Activated CD4-positive, CD25-positive, alpha-beta regulatory T cell treated with anti-CD3 and anti-CD28 coated beads, Interleukin-2, amount 50 U/mL, for 24 hours (primary cell): ENCODE measurements at places on chromosomes 12 and 14.

GRCh38 chr14:96519970-96520369 lies 17.8 kb downstream of the PAPOLA start:
- no peak for ATAC-seq

DNA sequence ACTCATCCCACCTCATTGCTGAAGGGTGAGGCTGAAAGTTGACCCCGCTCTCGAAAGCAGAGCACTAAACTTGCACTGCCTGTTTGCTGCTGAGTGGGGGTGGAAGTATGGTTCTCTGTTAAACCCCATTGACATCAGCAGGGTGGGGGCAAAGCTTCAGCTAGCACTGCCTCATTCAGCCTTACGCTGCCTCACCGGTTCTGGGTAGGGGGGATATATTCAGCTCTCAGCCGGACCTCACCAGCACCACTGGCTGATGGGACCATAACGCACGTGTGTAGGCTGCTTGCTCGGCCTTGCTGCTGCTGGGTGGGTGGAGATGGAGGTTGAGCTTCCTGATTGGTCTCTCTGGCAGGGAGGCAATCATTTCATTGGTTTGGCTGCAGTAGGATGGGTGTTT lies 265.7 kb upstream of the RTL1 start:
- no peak for ATAC-seq

- no peak for ATAC-seq
Observed at GRCh38 chr12:49789992-49790391, 38.2 kb downstream of the NCKAP5L start.

DNA sequence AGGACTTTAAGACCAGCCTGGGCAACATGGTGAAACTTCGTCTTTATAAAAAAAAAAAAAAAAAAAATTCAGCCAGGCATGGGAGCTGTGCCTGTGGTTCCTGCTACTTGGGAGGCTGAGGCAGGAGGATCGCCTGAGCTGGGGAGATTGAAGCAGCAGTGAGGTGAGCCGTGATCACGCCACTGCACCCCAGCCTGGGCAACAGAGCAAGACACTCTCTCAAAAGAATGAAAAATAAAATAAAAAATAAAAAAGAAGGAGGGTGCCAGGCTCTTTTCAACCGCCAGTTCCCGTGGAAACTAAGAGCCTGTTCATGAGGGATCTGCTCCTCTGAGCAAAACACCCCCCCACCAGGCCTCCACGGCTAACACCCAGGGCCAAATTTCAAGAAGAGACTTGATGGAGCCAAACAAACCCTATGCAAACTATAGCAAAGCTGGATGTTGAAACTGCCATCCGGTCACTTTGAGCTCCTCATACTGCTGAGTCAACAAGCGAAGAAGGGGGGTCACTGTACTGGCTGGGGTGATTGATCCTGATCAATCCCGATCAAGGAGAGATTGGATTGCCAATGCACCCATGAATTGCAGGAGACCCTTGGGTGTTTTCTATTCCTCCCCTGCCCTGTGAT lies 23.4 kb downstream of the DLK1 start:
- no peak for ATAC-seq

- ATAC-seq, result no peak
Observed at GRCh38 chr12:25788707-25789442, 169.6 kb upstream of the RASSF8 start.

- ATAC-seq, result no peak
Observed at GRCh38 chr12:77720258-77720657, 110.4 kb upstream of the NAV3 start.

DNA sequence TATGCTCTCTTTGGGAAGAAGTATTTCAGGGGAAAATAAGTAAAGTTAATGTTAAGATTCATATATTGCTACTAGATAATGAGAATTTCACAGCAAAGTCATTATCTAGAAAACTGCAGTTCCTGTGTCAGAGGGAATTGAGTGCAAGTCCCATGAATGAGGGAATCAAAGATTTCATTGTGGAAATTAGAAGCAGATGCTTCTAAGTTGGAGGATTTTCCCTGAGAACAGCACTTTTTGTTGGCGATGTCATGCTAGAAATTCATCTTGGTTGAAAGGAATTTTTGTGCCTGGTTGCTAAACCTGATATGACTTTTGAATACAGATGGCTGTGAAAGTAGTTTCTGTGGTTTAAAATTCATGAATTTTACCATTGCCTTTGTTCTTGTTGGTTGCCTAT lies 25.6 kb downstream of the FRMD6 start:
- ATAC-seq, result no peak

GRCh38 chr12:94676031-94676641 lies 25.8 kb upstream of the TMCC3 start:
- ATAC-seq, result peak; percentile 25

DNA sequence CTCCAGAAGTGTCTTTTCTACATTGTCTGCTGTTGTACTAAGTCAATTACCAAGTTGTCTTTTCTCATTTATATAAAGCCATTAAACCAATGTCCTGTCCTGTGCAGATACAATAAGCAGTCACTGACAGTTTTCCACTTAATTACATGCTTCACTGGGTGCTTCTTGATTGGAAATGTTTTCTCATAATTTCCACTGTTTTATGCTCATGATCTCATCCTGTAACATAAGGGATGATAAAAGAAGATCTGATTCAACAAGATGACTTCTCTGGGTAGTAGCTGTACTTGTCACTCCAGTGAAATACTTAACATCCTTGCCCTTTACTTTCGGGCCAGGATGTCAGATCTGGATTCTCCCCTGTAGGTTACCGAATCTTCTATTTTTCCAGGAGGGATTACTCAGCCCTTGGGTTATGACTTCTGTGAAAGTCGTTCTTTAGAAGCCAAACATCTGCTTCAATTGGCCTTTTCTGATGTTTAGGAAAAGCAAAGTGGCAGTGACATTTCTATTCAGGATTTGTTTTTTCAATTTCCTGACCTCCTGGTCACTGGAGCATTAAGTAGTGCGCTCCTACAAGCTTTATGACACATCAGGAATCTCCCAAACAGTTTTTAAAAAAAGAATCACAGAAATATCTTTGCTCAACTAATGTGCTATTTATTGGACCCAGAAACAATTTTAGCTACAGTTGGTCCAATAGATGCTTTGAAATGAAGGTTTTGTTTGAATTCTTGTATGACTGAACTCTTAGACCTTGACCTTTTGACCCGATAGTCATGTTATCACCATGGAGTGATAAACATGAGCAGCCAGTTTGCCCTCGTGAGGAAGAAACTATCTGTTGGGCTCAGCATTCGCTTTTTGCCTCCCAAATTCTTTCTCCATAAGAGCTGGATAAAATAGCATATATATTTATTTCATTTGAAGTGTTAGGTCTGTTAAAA lies 234.5 kb upstream of the SSTR1 start:
- no peak for ATAC-seq

GRCh38 chr14:90520326-90520725 lies 123.5 kb downstream of the CALM1 start:
- ATAC-seq, result no peak

DNA sequence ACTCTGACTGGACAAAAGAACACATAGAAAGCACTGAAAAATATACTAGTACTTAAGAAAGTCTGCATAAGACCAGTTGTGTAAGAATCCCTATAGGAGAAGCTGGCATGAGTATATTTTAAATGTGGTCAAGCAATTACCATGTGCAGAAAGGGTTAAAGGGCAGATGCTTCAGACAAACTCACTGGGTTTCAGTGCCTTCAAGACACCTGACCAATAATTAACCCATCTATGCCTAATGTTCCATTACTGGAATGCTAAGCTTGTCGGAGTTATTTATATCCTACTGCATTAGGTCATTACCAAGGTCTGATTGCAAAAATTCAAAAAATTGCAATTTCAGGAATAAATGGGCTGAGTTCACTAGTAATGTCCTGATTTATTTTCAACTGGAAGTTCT lies 41.3 kb downstream of the HNRNPC start:
- ATAC-seq, result no peak

DNA sequence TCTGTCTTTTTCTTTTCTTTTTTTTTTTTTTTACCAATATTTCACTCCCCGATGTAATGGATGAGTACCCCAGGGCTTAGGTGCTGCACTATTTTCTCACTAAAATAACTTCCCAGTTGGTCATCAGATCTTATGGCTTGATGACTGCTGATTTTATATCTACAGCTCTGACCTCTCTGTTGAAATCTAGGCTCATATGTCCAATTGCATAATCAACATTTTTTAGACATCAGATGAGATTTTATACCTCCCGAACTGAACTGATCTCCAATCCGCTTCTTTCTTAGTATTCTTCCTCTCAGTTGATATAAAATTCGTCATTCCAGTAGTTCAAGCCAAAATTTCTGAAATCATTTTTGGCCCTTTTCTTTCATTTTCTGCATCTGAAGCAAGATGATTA lies 1236.5 kb downstream of the SLC16A7 start:
- no peak for ATAC-seq

DNA sequence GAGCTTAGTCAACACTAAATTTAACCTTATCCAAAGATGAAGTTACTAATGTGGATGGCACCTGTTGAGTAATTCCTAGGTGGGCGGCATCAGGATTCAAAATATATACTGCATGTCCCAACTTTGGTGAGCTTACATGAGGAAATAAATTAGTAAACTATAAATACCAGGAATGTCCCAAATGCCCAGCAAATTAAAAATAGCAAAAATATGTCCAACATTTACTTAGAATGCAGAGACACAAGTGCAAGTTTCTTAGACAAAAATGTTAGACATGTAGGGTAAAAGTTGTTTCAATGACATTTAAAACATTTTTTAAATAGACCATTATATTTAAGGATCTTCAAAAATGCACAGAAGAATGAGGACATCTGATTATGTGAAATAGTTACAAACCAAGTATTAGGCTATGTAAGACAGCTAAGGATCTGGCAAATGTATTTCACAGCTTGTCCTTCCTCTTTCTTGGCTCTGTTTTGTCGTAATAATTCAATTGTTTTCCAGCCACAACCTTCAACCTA lies 115.9 kb downstream of the NAV3 start:
- no peak for ATAC-seq

GRCh38 chr12:47602325-47602724 lies 103.5 kb downstream of the RPAP3 start:
- ATAC-seq, result no peak

DNA sequence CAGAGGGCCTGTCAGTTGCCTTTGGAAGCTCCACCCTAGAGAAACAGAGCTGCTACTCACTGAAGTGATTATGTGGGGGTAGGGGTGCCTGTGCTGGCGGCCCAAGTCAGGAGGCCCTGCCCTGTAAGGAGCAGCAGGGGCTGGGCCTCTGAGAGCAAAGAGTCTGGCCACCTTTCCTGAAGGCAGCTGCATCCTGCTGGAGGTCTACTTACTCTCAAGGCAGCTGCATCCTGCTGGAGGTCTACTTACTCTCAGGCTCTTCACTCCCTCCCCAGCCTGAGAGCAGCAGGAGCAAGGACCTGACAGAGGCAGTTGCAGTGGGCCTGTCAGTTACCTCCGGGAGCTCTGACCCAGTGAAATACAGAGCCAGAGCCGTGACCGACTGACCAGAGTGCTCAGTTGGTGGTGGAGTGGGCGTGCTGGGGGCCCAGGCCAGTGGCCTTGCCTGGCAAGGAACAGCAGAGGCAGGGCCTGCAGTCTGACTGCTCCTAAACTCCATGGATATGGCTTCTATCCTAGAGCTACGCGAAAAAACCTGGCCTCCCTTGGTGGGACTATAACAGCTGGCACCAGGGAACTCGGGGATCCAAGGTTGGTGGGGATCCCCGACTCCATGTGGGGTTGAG lies 32.3 kb downstream of the RAD51B start:
- no peak for ATAC-seq

DNA sequence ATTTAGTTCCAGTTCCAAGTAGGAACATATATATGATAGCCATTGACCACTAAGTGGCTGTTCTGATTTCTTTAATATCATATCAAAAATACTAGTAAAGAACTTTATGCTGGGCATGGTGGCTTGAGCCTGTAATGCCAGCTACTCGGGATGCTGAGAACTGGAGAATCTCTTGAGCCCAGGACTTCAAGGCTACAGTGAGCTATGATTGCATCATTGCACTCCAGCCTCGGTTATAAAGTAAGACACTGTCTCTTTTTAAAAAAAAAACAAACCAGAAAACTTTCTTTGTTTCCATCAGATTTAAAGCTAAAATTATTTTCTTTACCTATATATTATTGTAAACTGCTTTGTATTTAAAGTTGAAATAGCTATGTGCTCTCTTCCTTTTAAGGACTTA lies 127.0 kb downstream of the SCAF11 start:
- no peak for ATAC-seq
